Activated CD4-positive, alpha-beta T cell treated with anti-CD3 and anti-CD28 coated beads, Interleukin-2, amount 10 ng/mL, durations not matched to agents 7 days and 5 days (primary cell): ENCODE measurements at places on chromosomes 7 and 10. TPM values are rescaled to one million over a fixed set of nuclear protein-coding genes. Genes with fewer than 3 reads are reported as not detected.

GRCh38 chr7:48452218-48452617 lies 281.0 kb downstream of the ABCA13 start:
- no peak for DNase-seq

DNA sequence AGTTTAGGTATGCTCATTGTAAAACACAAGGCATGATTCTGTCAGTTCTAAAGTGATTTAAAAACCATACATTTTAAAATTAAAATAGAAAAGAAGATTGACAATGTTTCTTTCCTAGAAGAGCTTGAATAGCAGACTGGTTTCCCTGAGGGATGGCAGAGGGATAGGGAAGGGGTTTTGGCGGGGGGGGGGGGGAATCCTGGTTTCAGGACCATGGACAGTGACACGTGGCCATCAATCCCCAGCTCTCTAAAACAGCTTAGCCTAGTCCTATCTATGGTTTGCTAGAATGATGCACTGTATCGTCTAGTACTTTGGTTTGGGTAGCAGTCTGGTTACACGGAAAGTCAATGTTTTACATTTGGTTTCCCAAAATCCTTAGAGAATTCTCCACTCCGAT lies 88.7 kb downstream of the PHYHIPL start:
- DNase-seq = no peak

- DNase-seq = no peak
These were observed 898 bp upstream of the SEM1 start for GRCh38 chr7:96710544-96710943.

DNA sequence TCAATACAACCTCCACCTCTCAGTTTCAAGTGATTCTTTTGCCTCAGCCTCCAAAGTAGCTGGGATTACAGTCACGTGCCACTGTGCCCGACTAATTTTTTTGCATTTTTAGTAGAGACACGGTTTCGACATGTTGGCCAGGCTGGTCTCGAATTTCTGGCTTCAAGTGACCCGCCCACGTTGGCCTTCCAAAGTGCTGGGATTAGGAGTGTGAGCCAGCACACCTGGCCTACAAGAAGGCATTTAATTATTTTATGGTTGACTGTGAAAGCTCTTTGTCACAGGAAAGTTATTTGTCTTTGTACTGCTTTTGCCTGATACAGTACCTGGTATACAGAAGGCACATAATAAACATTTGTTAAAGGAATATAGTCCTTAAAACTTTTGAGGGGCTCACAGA lies 12.9 kb downstream of the MYOZ1 start:
- no peak for DNase-seq

DNA sequence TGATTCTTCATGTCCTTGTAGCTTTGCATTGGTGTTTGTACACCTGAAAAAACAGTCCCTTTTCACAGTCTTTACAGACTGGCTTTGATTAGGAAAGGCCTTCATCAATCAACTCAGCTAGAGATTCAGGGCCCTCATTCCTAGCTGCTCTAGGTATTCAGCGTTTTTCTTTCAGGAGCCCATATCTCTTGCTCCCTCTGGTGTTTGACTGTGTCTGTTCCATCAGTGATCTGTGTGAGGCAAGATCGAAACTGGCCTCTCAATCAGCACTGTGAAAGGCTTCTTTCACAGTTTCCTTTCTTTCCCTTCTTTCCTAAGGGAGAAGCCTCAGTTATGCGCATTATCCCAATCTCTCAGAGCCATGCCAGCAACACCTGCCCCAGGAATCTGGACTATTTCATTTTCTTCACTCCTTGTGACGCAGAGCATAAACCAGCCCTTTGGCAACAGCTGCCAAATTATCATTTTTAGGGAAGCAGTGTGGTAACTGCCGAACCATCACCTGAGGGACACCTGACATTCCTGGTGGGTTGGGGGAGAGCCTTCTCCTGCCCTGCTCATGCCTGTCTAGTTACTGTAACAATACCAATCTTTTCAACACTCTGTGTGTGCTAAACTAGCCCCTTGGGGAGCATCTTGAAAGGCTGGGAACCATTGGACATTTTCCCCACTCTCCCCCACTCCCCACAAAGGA lies 75.7 kb upstream of the CCDC71L start:
- DNase-seq = peak; percentile 57

- no peak for DNase-seq
These were observed 82.2 kb downstream of the CFAP58 start for GRCh38 chr10:104435822-104436221.

Gene HOXA2
- total RNA-seq = not detected
